ENCODE measurements at places on chromosomes 3 and 15.

DNA sequence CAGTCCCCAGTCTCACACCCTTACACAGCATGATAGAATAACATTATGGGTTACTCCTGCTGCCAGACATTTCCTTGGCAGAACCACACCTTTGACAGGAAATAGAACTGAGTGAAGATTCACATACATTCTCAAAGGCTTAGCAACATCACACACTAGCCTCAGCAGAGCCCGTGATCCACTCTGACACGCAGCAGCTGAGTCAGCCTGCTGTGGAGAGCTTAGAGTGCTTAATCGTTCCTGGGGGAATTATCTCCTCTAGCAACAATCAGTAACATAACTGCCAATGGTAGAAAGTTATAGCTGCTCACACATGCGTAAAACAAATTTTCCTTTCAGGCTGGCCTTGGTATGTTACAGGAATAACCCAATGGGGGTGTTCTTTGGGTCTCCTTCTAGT is 382.1 kb downstream of the GAP43 start:
- DNase-seq = peak; percentile 98

GRCh38 chr3:100048248-100048647 is 66.1 kb downstream of the FILIP1L start:
- no peak for DNase-seq

- peak; percentile 93 for DNase-seq
Measured at GRCh38 chr3:155391551-155391958, 98.1 kb upstream of the STRIT1 start.

DNA sequence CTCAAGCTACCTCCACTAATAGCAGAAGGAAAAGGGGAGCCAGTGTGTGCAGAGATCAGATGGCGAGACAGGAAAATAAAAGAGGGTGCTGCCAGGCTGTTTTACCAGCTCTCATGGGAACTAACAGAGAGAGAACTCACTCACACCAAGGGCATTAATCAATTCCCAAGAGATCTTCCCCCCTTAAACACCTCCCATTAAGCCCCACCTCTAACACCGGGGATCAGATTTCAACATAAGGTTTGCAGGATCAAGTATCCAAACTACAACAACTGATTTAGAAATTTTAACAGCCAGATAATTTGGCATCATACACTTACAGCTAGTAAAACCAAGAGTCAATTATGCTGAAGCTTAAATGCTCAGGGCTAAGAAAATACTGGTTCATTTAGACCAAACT is 18.9 kb downstream of the CD200 start:
- DNase-seq = no peak

DNA sequence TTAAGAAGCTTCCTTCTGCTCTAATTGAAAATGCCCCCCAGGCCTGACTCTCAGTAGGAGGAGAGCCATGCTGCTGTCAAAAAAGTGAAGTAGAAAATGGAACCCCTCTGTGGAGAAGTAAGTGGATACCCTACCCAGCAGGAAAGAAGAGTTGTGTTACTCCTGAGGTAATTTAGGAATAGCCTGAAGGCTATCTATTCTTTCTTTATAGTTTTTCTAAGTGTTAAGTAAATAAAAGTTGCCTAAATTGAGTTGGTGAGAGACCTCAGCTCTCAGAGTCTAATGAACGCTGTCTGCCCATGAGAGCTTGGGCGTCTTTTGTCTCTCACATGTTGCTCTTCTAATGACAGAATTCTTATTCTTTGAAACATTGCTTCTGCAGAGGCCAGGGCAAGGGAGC is 116.2 kb downstream of the NSUN3 start:
- DNase-seq = no peak

GRCh38 chr15:25884370-25884769 is 21.2 kb upstream of the ATP10A start:
- no peak for DNase-seq

Data from fibroblast of skin of abdomen (primary cell).